ENCODE measurements at places on chromosomes 12 and 14.

GRCh38 chr14:97697772-97698171 is 900.6 kb downstream of the VRK1 start:
- no peak overlapping the region for H3K27ac ChIP-seq
- no peak for DNase-seq
- H3K4me3 ChIP-seq, result no peak overlapping the region
- no peaks in the 10 kb centered on the region for H3K36me3 ChIP-seq
- no peaks in the 10 kb centered on the region for H3K27me3 ChIP-seq
- no peaks in the 10 kb centered on the region for H3K4me1 ChIP-seq

DNA sequence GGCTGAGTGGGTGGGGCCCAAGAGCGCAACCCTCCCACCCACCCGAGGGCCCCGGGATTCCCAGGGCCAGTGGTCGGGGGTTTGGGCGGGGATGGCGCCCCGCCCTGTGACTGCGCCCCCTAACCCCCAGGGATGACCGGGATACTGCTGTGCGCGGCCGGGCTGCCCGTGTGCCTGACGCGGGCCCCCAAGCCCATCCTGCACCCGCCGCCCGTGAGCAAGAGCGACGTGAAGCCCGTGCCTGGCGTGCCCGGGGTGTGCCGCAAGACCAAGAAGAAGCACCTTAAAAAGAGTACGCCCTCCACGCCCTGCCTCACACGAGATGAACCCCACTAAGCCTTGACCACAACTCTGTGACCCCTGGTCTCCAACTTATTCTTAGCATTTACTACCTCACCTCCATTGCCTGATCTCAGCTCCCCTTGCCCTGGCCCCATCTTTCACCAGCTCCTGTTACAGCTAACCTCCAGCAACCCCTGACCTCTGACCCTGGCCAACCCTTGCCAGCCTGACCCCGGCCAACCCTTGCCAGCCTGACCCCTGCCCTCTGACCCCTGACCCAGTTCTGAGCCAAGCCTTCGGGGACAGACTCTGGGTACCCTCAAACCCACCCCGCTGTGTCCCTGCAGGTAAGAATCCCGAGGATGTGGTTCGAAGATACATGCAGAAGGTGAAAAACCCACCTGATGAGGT is 37.0 kb downstream of the DTX1 start:
- no peak for DNase-seq
- H3K4me1 ChIP-seq, result peaks cover 7% of the 10 kb centered on the region
- no peak overlapping the region for H3K27ac ChIP-seq
- no peaks in the 10 kb centered on the region for H3K36me3 ChIP-seq
- no peak overlapping the region for H3K4me3 ChIP-seq

DNA sequence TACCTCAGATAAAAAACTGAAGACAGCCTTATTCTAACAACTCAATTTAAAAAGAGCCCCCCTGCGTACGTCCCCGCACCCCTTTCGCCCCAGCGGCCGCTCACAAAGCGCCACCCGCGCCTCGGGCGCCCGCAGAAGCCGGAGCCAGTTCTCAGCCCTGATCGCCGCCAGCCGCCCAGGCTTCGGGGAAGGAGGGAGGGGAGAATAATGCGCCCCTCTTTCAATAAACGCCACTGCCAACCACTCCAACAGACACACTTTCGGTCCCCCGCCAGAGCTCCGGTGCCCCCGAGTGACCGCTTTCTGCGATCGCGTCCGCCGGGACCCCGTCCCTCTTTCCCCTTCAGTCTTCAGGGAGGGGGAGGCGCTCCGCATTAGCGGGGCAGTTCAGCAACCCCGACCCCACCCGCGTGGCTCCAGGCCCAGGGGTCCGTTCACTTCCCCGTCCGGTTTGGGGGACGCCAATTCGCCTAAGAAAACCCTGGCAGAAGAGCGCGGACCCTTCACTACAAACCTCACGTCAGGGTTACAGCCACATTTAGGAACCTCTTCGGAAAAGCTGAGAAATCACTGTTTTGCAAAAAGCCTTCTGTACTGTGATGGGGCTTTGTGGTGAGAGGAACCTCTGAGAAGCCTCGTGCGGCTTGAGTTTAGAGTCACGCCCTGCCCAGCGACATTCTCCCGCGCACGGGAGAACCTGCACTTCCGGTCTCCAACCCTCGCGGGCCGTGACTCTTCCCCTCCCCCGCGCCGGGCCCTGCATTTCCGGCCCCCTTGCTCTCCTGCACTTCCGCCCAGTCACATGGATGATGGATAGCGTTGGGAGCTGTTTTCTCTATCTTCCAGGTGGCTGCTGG is 18.7 kb downstream of the FOXG1 start:
- H3K27me3 ChIP-seq, result peaks cover 67% of the 10 kb centered on the region
- no peak for DNase-seq
- H3K27ac ChIP-seq, result no peak overlapping the region
- H3K36me3 ChIP-seq, result no peaks in the 10 kb centered on the region
- H3K4me3 ChIP-seq, result no peak overlapping the region
- peaks cover 6% of the 10 kb centered on the region for H3K4me1 ChIP-seq

GRCh38 chr14:69841656-69842055 is 37.6 kb upstream of the SMOC1 start:
- no peak for DNase-seq
- peaks cover 46% of the 10 kb centered on the region for H3K27me3 ChIP-seq
- no peak overlapping the region for H3K27ac ChIP-seq
- H3K4me3 ChIP-seq, result no peak overlapping the region

DNA sequence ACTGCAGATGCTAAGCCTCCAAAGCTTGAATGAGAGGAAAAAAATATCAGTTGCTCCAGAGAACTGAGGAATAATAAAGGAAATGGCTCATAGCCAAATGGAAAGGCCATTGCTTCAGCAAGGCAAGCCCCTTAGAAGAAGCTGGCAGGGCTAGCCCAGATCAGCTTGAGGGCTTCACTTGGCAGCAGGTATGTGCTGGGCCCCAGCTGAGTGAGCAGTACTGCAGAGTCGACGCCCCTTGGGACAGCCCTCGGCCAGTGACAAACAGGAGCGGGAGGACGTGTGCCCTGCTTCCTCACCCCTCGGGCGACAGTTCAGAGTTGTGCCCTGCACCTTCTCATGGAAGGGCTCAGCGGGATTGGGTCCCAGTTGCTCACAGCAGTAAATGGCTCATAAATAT is 1031.2 kb upstream of the TMEM132C start:
- no peak for DNase-seq
- no peaks in the 10 kb centered on the region for H3K36me3 ChIP-seq
- no peaks in the 10 kb centered on the region for H3K4me1 ChIP-seq
- H3K27ac ChIP-seq, result no peak overlapping the region

DNA sequence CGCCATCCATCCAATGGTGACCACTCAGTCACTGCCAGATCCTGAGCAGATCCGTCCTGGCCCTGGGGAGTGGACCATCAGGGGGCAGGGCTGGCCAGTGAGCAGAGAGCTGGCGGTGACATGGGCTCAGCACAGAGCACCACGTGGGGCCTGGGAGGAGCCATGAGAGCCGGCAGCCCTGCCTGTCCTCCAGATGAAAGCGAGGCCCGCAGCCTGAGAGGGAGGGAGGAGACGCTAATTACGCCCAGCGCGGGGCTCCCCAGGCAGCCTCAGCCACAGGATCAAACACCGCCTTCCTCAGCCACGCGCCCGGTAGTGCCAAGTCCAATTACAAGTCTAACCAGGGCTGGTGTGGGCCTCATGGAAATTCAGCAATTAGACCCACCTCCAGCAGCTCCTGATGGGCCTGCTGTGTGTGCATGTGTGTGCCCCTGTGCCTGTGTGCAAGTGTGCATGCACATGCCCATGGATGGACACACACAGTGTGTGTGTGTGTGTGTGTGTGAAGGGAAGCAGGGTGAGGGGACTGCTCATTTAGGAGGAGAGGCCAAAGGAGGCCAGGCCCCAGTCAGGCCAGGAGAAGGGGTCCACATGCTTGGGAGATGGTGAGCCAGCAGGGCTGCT is 68.0 kb downstream of the KIF26A start:
- H3K36me3 ChIP-seq, result no peaks in the 10 kb centered on the region
- H3K27me3 ChIP-seq, result peaks cover 11% of the 10 kb centered on the region
- no peaks in the 10 kb centered on the region for H3K4me1 ChIP-seq
- no peak overlapping the region for H3K4me3 ChIP-seq
- H3K27ac ChIP-seq, result no peak overlapping the region
- no peak for DNase-seq

Data from left lung (tissue), 14 donors.